Transverse colon (tissue), 4 donors: ENCODE measurements at places on chromosomes 5 and 9. TPM values are rescaled to one million over a fixed set of nuclear protein-coding genes. Genes with fewer than 3 reads are reported as not detected.

Gene CCL21
- total RNA-seq: 45.4 TPM

Gene TEX48
- not detected for total RNA-seq

Gene TRAF1
- total RNA-seq: 3.1 TPM

Gene GDF9
- total RNA-seq: not detected

Gene PLAC8L1
- not detected for total RNA-seq

Gene CD74
- 120 TPM for total RNA-seq

Gene GMCL2
- total RNA-seq: not detected

Gene CTNNA1
- total RNA-seq: 333 TPM

Gene KCTD16
- total RNA-seq: not detected

Gene PCDHGB1
- total RNA-seq: 10.5 TPM

Gene ADRB2
- 1.2 TPM for total RNA-seq

Gene FAM221B
- total RNA-seq: 0.14 TPM

Gene PCDHGB7
- 10.1 TPM for total RNA-seq

Gene SMU1
- 12.6 TPM for total RNA-seq

Gene MTAP
- 12.8 TPM for total RNA-seq

Gene IFNA21
- not detected for total RNA-seq

Gene CDH18
- not detected for total RNA-seq

Gene CBY3
- total RNA-seq: not detected

Gene PCDHB13
- total RNA-seq: 1.8 TPM

Gene GAS1
- total RNA-seq: 4.8 TPM

Gene ZNF169
- total RNA-seq: 67.3 TPM

Gene NOXA1
- total RNA-seq: 31.1 TPM

Gene CNTLN
- total RNA-seq: 2.2 TPM

Gene PRR7
- total RNA-seq: 2.1 TPM

Gene TLX3
- not detected for total RNA-seq

Gene CMYA5
- total RNA-seq: 0.37 TPM

Gene SUSD3
- total RNA-seq: 1.9 TPM

Gene NIPAL4
- total RNA-seq: 0.82 TPM

Gene ARHGAP26
- total RNA-seq: 61.3 TPM

Gene PITX1
- 7.5 TPM for total RNA-seq

Gene ITK
- 2.5 TPM for total RNA-seq

Gene AP3S1
- 54.2 TPM for total RNA-seq

Gene LECT2
- total RNA-seq: not detected

Gene PNPLA7
- 16.0 TPM for total RNA-seq

Gene NMUR2
- not detected for total RNA-seq

Gene TSPAN17
- 27.7 TPM for total RNA-seq

Gene SLF1
- total RNA-seq: 11.2 TPM

Gene LCN10
- 0.96 TPM for total RNA-seq

Gene GFI1B
- total RNA-seq: 2.0 TPM

Gene PRELID2
- 97.3 TPM for total RNA-seq

Gene BSPRY
- 9.0 TPM for total RNA-seq

Gene CAVIN4
- 0.48 TPM for total RNA-seq

Gene GABRA6
- not detected for total RNA-seq

Gene SPACA9
- 1.00 TPM for total RNA-seq

Gene SHISAL2B
- not detected for total RNA-seq

Gene PSAT1
- total RNA-seq: 3.5 TPM

Gene FOXD4L3
- not detected for total RNA-seq

Gene GPR21
- total RNA-seq: not detected

Gene NTRK2
- 10.1 TPM for total RNA-seq

Gene SMIM15
- total RNA-seq: 14.2 TPM

Gene ADAMTSL2
- 0.64 TPM for total RNA-seq
